ENCODE measurements at places on chromosomes 1 and 21.

DNA sequence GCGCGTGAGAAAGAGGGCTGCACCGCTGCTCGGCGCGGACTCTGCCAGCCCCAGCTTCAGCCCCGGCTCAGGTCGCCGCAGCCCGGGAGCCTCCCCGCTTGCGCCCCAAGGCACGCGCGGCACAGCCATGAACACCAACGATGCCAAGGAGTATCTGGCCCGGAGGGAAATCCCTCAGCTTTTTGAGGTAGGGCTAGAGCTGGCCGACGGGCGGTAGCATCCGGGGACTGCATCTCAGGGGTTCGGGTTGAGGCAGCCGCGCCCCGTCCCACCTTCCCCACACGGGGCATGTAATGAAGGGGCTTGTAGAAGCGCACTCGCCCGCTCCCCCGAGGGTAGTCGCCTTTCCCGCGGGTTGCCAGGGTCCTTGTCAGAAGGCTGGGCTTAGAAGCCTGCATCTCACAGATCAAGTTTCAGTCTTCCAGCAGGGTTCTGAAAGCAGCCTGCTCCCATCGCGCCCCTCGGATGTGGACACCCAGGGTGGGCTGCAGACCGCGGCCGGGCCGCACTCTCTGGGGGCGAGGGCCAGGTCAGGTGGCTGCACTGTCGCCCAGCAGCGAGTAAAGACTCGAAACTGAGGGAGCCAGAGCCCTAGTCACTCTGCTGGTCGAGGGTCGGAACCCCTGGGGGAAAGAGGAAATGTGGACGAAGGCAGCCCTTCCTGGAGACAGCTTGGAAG lies 507 bp downstream of the AK5 start:
- no peak for DNase-seq

GRCh38 chr1:117653732-117654492 lies 48.1 kb downstream of the TENT5C start:
- no peak for DNase-seq

GRCh38 chr1:26387447-26387846 lies 14.9 kb upstream of the ZNF683 start:
- DNase-seq = no peak

DNA sequence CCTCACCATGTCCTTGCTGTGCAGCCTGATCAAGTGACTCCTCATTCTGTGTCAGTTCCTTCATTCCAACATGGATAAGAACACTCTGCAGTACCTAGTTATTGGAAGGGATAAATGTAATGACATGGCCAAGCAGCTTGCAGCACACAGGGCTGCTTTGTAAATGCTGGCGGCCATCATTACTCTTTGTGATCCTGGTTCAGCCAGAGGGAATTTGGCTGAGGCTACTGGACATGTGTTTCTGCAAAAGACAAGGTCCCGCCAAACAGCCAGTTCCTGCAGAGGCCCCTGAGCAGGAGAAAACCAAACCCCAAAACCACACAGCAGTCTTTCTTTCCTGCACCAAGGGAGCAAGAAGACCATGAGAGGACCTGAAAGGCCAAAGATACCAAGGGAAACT lies 495.8 kb downstream of the AJAP1 start:
- no peak for DNase-seq

- DNase-seq = no peak
These were observed 122.3 kb upstream of the ADAR start for GRCh38 chr1:154730259-154730658.

DNA sequence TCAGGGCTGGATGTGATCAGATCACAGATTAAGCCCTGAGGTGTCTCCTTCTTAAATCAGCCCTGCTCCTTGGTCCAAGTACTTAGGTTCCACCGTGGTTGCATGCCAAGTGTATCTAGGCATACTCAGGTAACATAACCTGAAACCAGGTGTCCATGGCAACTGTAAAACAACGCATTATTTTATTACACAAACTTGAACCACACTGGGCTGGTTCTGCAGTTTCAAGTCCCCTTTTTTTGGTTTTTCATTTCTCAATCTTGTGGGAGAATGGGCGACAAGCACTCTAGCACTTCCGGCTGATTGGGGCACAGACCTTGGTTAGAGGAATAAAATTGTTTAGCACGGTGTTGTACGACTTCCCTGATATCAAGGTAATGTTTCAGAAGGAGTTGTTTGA lies 65.2 kb downstream of the GBP6 start:
- no peak for DNase-seq
